ENCODE measurements at places on chromosomes 3 and 15.
A peak's percentile ranks its signal among the peaks of the same experiment; 100 is the strongest.

DNA sequence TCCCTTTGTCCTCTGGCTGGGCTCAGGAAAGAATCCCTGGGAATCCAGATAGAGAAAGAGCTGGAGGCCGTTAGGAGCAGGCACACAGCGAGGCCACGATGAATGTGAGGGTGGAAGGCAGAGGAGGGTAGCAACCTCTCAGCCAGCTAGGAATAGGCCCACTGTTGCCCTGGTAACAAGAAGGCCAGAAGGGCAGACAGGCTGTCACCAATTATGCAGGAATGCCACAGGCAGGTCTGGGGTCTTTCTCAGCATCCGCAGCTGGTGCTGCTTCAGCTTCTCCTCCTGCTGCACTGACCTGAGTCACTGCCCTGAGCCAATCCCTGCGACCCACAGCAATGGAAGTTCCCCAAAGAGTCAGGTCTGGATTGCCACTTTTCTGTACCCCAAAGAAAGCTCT is 62.8 kb upstream of the C3orf80 start:
- peak; percentile 10 for DNase-seq

- DNase-seq = no peak
These were observed 191.7 kb downstream of the PDZRN3 start for GRCh38 chr3:73433079-73433478.

DNA sequence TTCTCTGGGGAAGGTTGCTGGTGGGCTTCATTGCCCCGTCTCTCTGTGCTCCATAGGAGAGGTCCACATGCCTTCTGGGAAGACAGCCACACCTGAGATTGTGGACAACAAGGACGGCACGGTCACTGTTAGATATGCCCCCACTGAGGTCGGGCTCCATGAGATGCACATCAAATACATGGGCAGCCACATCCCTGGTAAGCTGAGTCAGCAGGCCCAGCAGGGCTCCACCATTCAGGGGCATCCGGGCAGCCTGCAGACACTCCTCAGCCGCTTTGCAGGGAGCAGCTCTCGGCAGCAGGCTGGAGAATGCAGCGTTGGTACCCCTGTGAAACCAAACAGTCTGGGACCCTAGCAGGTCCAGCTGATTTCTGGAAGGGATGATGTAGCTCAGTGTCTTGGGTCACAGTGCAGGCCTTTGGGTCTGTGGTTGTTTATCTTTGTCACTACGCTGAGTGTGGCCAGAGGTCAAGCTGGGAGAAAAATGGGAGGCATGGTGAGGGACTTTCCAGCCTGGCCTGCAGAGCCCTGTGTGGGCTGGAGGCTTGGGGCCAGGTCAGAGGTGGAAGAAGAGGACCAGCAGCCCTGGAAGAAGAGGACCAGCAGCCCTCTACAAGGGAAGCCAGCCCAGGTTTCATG is 67.2 kb downstream of the DNASE1L3 start:
- DNase-seq = no peak

DNA sequence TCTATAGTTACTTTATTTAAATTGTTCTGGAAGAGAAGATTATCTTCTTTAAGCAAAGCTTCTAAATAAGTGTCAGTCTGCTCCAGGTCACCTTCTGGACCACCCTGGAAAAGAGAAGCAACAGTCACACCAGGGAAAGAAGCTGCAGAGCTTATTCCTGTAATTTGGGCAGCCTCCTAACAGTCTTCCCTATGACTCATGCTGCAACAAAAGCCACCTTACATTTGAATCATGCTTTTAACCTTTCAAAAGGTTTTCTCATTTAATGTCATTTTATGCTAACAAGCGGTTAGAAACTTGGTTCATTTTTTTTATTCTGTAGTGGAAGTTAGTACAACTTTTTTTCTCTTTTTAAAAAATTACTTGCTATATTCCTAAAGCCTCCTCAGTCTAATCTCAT is 5.3 kb upstream of the GUCA1C start:
- DNase-seq = no peak

- peak; percentile 2 for DNase-seq
These were observed 3.4 kb upstream of the MUC20 start for GRCh38 chr3:195717416-195717815.

DNA sequence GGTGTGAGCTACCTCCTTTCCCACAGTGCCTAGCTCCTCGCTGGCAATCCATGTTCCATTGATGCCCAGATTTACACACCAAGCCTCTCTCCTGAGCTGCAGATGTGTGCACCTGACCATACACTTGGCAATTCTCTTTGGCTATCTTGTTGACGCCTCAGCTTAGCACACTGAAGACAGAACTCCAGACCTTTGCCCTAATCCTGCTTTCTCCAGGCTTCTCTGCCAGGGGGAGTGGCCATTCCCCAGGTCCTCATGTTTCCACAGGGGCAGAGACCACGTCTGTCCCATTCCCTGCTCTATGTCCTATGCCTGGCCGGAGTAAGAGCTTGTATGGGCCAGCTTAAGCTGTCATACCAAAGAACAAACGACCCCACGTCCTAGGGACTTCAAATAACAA is 30.2 kb upstream of the ALDH1L1 start:
- DNase-seq = no peak

DNA sequence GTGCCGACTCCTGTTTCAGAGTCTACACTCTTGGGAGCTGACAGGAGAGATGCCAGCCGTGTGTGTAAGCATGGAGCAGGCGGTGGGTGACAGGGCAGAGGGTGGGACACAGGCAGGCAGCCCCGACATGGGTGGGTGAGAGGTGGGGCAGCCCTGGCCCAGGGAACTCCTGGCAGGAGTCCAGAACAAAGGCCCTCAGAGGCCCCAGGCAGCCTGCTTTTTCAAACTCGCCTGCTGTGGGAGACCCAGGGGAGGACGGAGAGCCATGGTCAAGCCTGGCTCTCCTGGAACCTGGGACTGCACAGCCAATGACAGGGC is 29.3 kb upstream of the SLC41A3 start:
- no peak for DNase-seq

DNA sequence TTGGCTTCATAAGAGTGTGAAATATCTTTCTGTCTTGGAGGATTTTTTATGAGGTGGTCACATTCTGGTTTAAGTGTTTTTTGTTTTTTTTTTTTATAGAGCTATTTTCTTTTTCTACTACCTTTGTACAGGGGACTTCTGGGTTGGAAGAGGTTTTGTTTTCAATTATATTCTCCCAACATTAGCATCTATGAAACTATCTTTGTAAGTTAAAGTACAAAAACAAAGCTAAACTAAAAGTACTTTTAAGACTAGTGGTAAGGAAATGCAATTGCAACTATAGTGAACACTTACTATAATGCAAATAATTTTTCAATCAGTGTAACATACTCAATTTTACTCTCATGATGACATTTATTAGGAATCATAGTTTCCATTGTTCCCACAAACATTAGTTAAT is 688.2 kb downstream of the SI start:
- DNase-seq = no peak

GRCh38 chr15:100202309-100202960 is 139.3 kb downstream of the ADAMTS17 start:
- DNase-seq = no peak

DNA sequence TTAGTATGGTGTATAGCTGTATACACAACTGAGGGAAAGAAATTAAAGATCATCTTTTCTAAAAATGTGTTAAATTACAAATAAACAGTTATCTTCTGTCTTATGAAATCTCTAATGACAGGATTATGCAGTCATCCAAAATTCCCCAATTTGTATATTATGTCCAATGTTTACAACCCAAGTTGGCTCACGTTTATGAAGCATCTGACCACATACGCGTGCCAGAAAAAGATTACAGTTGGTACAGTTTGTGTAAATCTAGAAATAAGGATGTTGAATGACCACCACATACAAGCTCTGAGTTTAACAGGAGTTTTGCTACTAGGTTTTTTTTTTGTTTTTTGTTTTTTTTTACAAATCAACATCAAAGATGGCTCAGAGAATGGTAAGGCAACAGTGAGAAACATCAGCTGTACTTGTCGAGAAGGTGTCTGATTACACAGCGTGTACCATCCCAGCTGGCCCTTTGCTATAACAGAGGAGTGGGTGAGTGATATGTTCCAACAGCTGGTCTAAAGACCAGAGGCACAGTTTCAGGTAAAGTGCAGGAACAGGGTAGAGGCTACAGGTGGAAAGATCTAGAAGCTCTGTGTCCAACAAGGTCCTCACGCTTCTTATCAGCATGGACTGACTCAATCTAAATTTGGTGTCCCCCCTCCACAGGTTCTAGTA is 47.1 kb downstream of the USF3 start:
- no peak for DNase-seq

DNA sequence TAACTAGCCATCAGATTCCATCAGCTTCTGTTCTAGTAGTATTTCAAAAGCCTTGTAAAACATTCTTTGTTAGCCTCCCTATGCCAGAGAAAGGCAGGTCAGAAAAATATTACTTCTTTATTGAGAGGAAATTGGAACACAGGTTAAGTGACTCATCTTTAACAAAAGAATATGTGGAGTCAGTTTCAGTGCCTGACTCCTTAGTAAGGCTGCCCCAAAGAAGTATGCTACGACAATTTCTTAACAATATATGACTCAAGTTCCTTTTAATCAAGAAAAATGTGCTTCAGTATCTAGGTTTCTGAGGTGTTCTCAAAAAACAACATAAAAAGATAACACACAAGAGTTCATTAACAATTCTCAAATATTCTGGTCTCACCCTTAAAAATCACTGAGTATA is 139.2 kb downstream of the VPS13C start:
- DNase-seq = no peak

- no peak for DNase-seq
These were observed 90.7 kb downstream of the IGF2BP2 start for GRCh38 chr3:185733980-185734724.

- DNase-seq = no peak
These were observed 186.8 kb upstream of the CGNL1 start for GRCh38 chr15:57189466-57189865.

GRCh38 chr3:57221883-57222282 is 5.6 kb upstream of the APPL1 start:
- DNase-seq = no peak

DNA sequence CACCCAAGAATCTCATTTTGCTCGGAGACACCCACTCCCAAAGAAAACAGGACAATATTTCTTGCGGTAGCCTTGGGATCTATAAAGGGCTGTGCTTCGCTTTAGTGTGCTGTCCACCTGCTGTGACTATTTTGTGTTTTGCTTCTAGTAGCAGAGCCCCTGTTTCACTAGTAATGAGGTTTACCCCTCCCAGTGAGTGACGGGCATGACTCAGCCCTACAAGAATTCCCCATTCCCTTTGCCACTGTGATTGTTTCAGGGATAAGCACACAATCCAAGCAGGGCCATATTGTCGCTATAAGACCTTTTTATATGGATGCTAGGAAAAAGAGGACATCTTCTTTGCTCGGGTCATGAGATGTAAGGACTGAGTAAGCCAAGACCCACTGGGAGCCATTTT is 62.5 kb upstream of the FOXB1 start:
- no peak for DNase-seq

GRCh38 chr3:126562737-126563276 is 4.1 kb upstream of the C3orf22 start:
- no peak for DNase-seq

GRCh38 chr3:183359036-183359435 is 69.4 kb downstream of the MCF2L2 start:
- DNase-seq = no peak

GRCh38 chr15:56207092-56207491 is 36.6 kb downstream of the RFX7 start:
- no peak for DNase-seq

- peak; percentile 12 for DNase-seq
These were observed 51.1 kb downstream of the CHST2 start for GRCh38 chr3:143170676-143171075.
